ENCODE measurements at places on chromosomes 7 and 10.

GRCh38 chr10:5457741-5458140, 41.6 kb downstream of the CALML5 start:
- no peak for DNase-seq

- DNase-seq, result no peak
Measured at GRCh38 chr7:92880212-92881090, 44.1 kb upstream of the CDK6 start.

GRCh38 chr7:77484785-77485184, 52.3 kb upstream of the PTPN12 start:
- no peak for DNase-seq

DNA sequence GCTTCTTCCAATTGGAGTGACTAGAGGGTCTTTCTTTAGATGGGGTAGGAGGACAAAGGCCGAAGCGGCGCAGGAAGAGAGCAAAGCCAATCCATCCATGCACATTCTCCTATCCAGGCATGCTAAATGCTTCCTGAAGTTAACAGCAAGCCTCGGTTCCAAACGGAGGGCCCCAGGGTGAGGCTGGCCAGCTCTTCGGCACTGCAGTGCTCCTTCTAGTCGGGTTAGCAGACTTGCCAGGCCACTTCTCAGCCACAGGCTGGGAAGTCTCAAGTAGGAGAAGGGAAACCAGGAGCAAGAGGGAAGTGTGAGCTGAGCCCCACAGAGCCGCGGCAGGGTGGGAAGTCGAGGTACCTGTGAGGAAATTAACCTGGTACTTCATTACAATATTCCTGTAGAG, 253.8 kb upstream of the INHBA start:
- no peak for DNase-seq

Data from DMS 273 treated with DMSO at 0.1 percent for 48 hours (cell line).